ENCODE measurements at places on chromosomes 4 and X.
A peak's percentile ranks its signal among the peaks of the same experiment; 100 is the strongest.

- no peak for DNase-seq
These were observed 463.9 kb upstream of the PCDH7 start for GRCh38 chr4:30256116-30256832.

DNA sequence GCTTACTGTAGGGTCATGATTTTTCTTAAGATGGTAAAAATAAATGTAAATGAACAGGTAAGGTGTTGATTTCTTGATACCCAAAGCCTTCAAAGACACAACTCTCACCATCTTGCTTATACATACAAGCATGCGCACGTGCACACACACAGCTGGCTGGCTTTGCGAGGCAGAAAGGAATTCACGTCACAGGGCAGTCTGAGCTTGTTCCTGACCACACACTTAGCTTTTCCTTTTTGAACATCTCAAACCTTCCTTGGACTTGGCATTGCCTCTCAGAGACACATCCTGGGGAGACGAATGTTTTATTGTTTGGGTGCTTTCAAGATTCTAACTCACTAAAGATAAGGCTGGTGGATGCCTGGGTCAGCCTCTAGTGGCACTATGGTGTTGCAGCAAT lies 175.0 kb downstream of the NHS start:
- DNase-seq, result no peak

DNA sequence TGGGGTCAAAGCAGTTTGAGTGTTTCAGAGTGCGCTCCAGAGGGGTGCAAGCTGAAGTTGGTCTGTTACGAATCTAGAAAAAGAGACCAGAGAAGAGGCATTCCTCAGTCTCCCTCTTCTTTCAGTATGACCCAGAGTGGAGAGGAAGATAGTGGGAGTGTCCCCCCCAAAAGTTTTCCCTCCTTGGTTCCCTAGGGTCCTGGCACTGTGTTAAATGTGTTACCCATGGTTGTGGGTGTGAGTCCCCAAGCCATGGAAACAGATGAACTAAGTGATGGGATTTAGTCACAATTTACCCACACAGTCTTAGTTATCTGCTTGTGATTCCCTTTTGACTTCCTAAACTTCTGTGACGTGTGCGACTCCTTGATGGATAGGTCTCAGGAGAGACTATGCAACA lies 27.0 kb upstream of the NAF1 start:
- no peak for DNase-seq

DNA sequence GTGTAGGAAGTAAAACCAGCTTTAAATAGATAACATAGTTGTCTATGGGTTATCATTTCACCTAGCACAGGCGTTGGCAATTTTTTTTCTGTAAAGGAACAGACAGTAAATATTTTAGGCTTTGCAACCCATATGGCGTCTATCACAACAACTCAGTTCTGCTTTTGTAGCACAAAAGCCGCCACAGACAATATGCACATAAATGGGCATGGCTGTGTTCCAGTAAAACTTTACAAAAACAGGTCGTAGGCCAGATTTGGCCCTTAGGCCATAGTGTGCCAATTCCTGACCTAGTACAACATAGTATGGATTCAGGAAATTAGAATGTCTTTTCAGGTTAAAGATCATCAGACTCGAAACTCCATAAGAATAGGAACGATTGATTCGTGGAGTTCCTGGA lies 265.3 kb upstream of the GK2 start:
- DNase-seq, result no peak

GRCh38 chr4:44071959-44072955 lies 376.4 kb downstream of the KCTD8 start:
- DNase-seq, result no peak

- no peak for DNase-seq
These were observed 132.3 kb downstream of the SOWAHB start for GRCh38 chr4:76765473-76766183.

- DNase-seq, result no peak
These were observed 234.6 kb downstream of the AFAP1 start for GRCh38 chr4:7705062-7705461.

DNA sequence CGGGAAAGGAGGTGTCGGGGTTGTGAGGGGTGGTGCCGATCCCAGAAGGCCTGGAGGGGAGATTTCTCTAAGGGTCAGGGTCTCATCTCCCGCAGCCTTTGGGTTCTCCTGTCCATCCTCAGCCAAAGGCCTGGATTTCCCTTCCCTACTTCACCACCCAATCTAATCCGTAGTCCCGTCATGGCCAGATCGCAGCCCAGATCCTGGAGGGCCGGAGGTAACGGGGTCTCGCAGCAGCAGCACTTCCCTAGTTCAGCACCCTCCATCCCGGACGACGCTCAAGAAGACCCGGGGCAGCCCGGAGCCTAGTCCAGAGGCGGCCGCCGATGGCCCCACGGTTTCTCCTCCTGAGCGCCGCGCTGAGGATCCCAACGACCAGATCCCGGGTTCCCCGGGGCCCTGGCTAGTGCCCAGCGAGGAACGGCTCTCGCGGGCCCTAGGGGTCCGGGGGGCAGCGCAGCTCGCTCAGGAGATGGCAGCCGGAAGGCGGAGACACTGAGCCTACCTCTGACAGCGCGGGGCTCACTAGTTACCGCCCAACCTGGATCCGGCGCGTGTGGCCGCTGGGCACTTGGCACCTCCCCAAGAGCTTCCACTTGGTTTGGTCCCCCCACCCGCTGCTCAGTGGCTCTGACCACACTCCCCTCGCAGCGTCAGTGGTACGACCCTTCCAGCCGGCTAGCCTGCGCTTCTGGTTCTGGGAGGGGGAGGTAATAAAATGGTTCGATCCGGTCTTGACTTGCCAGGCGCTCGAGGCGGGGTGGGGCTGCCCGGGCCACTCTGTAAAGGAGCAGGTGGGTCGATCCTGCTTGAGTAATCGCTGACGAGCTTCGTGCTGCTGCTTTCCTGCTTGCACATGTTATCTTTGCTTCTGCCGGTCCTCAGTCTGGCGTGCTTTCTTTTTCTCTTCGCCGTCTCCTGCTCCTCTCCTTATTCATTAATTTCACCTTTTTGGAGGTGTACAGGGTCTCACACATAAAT lies 3.6 kb downstream of the MAGIX start:
- peak; percentile 79 for DNase-seq

- peak; percentile 81 for DNase-seq
These were observed 107.8 kb downstream of the NHSL2 start for GRCh38 chrX:72018277-72019112.

- DNase-seq, result no peak
These were observed 35.8 kb downstream of the MEPE start for GRCh38 chr4:87868522-87868921.

- no peak for DNase-seq
These were observed 118.8 kb downstream of the GABRA2 start for GRCh38 chr4:46270986-46271596.

DNA sequence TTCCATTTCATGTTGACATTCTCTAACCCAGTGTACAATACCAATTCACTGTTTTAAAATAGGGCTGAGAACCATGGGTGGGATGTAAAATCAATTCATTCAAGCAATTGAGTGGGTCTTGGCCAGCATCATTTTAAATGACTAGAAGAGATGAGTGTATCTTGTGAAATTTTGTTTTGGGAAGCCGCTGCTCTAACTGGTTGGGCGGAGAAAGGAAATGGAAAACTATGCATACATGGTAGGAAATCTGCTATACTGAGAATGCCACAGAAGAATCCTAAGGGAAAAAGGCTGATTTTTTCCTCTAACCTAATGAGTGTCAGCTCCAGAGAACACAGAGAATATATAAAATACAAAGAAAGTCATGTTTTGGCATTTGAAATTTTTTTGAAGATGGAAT lies 54.8 kb upstream of the DCLK2 start:
- no peak for DNase-seq

- DNase-seq, result no peak
These were observed 30.9 kb downstream of the RNF150 start for GRCh38 chr4:141102367-141102766.

DNA sequence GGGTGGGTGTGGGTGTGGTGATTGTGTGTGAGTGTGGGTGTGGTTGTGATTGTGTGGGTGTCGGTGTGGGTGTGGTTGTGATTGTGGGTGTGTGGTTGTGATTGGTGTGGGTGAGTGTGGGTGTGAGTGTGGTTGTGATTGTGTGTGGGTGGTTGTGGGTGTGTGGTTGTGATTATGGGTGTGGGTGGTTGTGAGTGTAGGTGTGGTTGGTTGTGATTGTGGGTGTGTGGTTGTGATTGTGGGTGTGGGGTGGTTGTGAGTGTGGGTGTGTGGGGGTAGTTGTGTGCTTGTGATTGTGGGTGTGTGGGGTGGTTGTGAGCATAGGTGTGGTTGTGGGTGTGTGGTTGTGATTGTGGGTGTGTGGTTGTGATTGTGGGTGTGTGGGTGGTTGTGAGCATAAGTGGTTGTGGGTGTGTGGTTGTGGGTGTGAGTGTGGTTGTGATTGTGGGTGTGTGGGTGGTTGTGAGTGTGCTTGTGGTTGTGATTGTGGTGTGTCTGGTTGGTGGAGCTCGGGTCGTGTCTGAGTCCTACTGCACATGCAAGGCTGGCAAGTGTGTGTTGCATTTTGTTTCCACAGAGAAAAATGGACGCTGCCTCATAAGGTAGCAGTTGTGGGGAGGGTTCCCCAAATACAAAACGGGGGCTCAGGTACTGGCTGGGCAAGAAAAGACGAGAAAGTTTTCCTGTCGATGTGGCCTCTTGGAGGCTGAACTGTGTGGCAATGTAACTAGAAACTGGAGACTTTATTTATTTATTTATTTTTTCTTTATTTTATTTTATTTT lies 116.7 kb downstream of the UBE2K start:
- peak; percentile 37 for DNase-seq

GRCh38 chrX:44903830-44904530 lies 31.0 kb downstream of the KDM6A start:
- DNase-seq, result no peak

GRCh38 chr4:165814256-165815020 lies 58.6 kb upstream of the TLL1 start:
- DNase-seq, result no peak

DNA sequence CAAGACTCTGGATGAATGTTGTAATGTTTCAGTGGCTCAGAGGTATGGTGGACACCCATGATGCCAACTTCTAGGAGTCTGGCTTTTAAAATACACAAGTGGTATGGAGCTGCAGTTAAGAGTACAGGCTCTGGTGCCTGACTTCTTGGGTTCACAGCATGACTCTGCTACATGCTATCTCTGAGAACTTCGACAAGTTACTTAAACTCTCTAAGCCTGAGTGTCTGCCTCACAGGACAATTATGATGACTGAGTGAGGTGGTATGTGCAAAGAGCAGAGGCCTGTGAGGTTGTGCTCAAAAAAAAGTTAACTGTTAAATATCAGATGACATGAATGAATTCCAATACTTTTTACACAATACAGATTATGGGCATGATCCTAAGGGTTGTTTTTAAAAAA lies 90.9 kb upstream of the SRD5A3 start:
- DNase-seq, result no peak

DNA sequence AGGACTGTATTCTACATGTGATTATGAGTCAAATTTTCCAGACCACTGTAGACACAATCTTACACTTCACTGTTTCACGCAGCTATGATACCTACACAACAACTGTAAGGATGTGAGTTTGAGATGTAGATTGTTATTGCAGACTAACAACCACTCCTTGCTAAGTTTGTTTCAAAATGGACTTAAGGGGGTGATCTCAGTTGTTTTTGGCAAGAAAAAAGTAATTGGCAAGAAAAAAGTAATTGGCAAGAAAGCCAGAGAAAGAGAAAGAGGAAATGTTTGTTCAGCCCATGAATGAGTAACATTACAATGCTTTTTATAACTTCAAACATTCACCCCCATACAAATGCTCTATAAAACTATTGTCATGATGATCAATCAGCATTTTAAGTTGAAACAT lies 466.4 kb downstream of the DMD start:
- no peak for DNase-seq

- no peak for DNase-seq
These were observed 628.9 kb downstream of the TLL1 start for GRCh38 chr4:166501941-166502382.

DNA sequence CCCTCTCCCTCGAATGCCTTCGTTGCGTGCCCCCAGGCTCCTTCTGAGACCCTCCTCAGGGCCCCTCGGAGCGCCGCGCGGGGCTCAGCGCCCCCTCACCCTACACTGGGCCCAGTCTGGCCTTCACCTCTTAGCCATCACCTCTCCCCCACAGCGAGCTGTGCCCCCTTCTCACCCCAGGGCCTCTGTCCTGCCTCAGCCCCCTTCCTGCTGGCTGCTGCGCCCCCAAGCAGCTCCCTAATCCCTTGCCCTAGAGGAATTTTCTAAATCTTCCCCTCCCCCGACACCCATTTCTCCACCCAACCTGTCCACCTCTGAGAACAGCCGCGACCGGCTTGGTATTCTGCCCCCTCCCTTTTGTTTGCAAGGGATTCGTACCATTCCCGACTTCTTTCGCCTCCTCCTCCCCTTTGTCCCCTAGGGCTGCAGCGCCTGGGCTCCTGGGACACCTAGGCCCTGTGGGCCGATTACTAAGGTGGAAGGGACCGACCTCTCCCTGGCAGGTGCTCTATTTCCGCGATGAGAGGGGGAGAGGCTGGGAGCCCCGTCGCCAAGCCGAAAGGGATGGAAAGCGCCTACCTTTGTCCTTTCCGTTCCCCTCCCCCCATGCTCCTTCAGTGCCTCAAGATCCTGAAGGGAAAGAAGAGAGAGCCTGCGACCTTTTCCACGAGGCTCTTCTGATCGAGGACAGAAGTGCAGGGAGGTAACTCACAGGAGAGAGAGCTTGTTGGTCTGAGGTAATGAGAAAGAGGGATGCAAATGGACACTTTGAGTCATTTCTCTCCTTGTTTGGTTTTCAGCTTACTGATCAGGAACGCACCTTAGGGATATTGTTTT lies 10.9 kb downstream of the DLG3 start:
- DNase-seq, result no peak

GRCh38 chr4:88533088-88533790 lies 9.7 kb upstream of the PYURF start:
- no peak for DNase-seq
